ENCODE measurements at places on chromosomes 12 and 14.
A peak's percentile ranks its signal among the peaks of the same experiment; 100 is the strongest.

- DNase-seq, result no peak
Observed at GRCh38 chr12:51390891-51391282, 319 bp downstream of the GALNT6 start.

GRCh38 chr12:113325916-113326315 is 9.0 kb downstream of the SLC8B1 start:
- DNase-seq, result no peak

GRCh38 chr12:22406627-22407026 is 72.1 kb upstream of the ST8SIA1 start:
- no peak for DNase-seq

DNA sequence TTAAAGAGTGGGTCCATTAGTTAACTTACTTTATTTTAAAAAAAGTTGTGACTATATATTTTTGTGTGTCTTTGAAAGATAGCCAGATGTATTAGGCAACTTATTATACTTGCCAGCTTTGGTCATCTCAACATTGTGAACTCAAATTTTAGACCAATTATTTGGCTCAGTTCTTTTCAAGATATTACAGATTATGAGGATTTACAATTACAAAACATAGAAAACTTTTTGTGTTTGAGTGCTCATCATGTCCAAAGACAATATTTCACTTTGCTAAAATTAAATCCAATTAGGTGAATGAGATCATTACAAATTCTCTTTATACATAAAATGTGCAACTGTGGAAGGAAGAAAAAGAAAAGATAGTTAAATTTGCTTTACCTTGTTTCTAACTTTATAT is 18.3 kb upstream of the PDE3A start:
- no peak for DNase-seq

DNA sequence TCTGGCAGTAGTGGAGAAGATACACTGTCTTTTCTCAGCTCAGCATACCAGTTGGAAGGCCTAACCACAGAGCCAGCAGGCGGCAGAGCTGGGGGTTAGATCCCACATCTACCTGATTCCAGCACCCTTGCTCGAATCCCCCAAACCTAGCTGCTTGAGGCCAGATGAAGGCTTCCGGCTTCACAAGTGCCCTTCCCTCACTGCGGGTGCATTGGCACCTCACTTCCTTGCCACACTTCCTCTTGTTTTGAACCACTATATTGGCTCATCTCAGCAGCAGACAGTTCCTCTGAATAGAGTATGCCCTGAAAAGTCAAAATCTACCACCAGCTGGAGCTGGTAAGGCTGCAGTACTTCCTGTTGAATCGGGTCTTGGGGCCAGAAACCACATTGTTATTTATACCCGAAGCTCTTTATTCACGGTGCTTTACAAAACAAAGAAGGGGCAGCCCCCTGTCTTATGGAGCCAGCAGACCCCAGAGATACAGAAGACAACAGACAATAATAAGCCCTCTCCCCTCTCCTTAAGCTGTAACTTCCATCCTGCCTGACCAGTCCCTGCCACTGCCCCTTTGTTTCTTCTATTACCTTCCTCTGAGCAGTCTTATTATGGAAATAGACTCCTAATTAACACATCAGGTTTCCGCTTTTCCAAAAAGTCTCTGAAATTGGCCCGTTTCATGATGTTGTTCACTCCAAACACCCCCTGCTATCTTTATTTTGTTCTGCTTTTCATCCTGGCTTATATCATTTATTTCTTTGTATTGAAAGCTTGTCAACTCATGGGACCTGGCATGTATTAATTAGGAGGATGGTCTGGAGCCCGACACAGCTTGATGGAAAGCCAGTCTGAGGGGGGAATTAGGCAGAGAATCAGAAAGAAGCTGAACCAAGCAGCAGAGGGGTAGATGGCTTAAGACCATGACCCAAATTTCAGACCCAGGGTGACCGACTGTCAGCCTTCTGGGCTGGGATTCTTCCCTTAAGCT is 233.5 kb downstream of the EFCAB11 start:
- DNase-seq, result peak; percentile 71

- DNase-seq, result no peak
Observed at GRCh38 chr14:67620217-67620785, 581 bp downstream of the ARG2 start.

DNA sequence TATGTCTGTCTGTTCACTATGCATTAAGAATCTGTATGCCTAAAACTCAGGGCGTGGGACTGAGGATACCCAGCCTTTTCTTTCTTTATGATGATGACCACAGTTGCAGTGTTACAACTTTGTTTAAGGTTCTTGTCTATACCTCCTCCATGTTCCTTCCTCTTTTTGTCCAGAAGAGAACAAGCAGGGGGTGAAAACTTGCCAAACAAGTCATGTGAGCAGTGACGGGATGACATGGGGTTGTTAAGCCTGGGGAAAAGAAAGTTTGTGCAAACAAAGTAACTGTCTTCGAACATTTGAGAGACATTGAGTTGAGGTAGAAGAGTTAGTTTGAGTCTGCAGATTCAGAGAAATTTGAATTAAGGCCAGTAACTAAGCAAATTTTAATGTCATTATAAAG is 505.5 kb downstream of the NPAS3 start:
- DNase-seq, result no peak
